ENCODE measurements at places on chromosomes 7 and 10.

DNA sequence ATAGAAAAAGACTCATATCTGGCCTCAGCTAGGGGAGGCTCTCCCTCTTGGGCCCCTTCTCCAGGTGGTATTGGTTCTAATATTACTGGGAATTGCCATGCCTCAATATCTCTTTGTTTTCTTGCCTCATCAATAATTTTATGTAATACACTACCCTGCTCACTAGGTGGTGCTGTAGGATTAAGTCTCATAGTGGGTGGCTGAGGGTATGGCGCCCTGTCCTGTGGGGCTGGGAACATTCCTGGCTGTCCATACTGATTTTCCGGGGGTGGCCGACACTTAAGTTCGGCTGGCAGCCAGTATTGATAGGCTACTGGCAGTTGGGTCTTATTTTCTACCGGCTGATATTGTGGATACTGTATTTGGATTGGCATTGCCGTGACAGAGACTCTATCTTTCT, 9.0 kb upstream of the TAS2R3 start:
- DNase-seq, result no peak

GRCh38 chr7:138370956-138371355, 89.1 kb upstream of the TRIM24 start:
- DNase-seq, result no peak

- no peak for DNase-seq
These were observed 99.6 kb downstream of the DNAH11 start for GRCh38 chr7:21642422-21642821.

- no peak for DNase-seq
These were observed 206.1 kb upstream of the CELF2 start for GRCh38 chr10:10811562-10811961.

- DNase-seq, result no peak
These were observed 3.9 kb downstream of the HMX3 start for GRCh38 chr10:123139521-123140163.

GRCh38 chr7:128136215-128136597, 104.9 kb upstream of the LEP start:
- DNase-seq, result no peak

- DNase-seq, result no peak
These were observed 143.1 kb downstream of the ARID5B start for GRCh38 chr10:62044566-62044965.

- DNase-seq, result no peak
These were observed 461.9 kb downstream of the KCNMA1 start for GRCh38 chr10:77175631-77176222.

GRCh38 chr7:37212556-37212955, 236.1 kb downstream of the ELMO1 start:
- DNase-seq, result no peak

- no peak for DNase-seq
These were observed 188.4 kb downstream of the PPP1R17 start for GRCh38 chr7:31875424-31875823.

DNA sequence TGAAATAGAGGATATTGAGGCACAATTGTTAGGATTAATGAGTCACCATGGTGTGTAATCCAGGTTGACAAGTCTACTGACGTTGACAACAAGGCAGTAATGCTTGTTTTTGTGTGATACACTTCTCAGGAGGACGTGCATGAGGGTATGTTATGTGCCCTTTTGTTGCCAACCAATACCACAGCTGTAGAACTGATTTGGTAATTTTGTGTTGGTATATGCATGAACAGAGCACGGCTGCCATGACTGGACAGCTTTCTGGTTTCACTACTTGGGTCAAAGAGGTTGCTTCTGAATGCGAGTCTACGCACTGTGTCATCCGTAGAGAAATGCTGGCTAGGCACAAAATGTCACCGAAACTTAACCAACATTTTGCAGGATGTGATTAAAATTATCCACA, 32.9 kb downstream of the PHTF2 start:
- no peak for DNase-seq

- DNase-seq, result no peak
These were observed at the start of gene AMZ1 for GRCh38 chr7:2687881-2688318. AMZ1 (plus strand) TSS chr7:2688202; CDS start chr7:2700452, 12,250 bp downstream.

GRCh38 chr7:18655506-18655905, 160.0 kb downstream of the HDAC9 start:
- DNase-seq, result no peak

DNA sequence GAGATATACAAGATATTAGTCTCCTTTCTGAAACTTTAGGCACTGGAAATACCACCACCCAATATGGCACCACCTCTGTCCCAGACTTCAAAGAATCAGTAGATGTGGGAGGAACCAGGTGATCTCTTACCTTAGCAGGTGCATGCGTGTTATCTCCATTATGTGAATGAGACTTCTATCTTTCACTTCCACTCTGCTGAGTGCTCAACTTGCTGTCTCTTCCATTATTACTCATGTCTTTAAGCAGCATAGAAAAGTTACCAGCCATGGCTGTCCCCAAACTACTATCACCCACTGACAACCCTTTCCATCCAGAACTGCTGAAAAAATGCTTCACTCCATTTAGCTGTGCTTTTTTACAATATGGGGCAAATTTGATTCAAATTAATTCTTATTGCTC, 101.5 kb upstream of the PRSS1 start:
- no peak for DNase-seq

- DNase-seq, result peak; percentile 57
These were observed 2.0 kb downstream of the SRI start for GRCh38 chr7:88217675-88218428.

DNA sequence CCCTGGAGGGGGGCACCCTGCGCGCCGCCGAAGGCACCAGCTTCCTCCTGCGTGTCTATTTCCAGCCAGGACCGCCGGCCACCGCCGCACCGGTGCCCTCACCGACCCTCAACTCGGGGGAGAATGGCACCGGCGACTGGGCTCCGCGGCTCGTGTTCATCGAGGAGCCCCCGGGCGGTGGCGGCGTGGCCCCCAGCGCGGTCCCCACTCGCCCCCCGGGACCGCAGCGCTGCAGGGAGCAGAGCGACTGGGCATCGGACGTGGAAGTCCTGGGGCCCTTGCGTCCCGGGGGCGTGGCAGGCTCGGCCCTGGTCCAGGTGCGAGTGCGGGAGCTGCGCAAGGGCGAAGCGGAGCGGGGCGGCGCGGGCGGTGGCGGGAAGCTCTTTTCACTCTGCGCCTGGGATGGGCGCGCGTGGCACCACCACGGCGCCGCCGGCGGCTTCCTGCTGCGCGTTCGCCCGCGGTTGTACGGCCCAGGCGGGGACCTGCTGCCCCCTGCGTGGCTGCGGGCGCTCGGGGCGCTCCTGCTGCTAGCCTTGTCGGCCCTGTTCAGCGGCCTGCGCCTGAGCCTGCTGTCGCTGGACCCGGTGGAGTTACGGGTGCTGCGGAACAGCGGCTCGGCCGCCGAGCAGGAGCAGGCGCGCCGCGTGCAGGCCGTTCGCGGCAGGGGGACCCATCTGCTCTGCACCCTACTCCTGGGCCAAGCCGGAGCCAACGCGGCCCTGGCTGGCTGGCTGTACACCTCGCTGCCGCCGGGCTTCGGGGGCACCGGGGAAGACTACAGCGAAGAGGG, 594 bp downstream of the CNNM1 start:
- no peak for DNase-seq

DNA sequence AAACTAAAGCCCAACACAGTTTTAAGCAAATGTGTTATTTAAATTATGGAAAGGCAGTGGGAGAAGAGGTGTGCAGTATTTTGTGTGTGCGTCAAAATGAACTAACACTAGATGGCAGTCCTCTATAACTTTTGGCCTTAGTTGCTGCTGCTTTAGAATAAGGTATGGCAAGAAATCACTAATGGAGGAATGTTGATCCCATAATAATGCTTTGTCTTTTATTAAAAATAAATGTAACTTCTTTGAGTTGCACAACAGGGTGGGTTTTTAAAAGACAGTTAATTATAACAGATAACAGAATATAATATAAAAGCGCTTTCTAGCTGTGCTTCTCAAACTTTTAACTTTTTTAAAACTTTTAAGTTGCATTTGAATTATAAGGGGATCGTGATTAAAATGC, 56.4 kb downstream of the BBS9 start:
- DNase-seq, result peak; percentile 10

DNA sequence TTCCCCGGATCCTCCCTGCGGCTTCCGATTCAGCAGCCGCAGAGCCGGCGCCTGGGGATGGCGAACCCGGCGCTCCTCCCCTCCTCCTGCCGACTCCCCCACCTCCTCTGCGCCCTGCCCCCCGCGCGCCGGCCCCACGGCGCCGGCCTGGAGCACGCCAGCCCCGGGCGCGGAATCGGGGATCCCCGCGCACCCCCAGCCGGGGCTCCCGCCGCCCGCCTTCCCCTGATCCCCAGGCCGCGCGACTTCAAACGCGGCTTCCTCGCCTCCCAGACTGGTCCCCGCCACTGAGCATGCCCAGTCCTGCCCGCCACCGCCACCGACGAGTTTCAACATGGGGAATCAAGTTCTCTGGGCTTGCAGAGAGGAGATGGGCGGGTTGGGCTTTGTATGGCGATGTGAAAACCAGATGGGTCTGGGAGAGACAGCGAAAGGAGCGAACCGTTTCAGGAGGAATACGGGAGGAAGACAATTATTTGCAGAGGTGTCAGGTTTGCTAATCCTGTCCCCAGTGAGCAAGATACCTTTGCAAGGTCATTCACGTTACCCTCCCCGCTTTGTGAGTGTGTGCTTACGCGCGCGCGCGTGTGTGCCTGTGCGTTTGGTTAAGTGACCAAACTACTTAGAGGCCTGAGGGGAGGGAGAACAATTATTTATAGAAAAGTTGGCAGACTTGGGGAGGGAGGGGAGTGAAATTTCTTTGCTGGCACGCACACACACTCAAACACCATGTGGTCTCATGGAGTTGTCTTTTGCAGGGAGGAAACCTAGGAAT, at the start of gene PANK1:
PANK1 (minus strand) TSS at position 276 of the 775 bp plus-strand sequence. CDS start 351 bp downstream, outside the sequence.
- DNase-seq, result peak; percentile 57

DNA sequence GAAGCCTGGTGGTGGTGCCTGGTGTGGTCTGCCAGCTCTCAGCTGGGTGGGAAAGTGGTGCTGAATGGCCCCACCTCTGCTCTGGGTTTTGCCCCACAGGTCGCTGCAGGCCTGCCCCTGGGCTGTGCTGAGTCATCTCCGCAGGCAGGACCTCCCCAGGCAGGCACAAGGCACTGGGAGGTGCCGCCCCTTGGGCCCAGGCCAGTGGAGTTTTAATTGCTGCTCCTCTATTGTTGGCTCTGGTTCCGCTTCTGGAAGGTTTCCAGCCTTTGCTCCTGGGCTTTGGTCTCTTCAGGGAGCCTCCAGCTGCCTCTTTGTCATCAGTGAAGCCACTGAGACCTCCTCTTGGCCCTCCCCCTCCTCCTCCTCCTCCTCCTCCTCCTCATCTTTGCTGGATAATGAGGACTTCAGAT, 180.3 kb upstream of the GRB10 start:
- DNase-seq, result no peak

DNA sequence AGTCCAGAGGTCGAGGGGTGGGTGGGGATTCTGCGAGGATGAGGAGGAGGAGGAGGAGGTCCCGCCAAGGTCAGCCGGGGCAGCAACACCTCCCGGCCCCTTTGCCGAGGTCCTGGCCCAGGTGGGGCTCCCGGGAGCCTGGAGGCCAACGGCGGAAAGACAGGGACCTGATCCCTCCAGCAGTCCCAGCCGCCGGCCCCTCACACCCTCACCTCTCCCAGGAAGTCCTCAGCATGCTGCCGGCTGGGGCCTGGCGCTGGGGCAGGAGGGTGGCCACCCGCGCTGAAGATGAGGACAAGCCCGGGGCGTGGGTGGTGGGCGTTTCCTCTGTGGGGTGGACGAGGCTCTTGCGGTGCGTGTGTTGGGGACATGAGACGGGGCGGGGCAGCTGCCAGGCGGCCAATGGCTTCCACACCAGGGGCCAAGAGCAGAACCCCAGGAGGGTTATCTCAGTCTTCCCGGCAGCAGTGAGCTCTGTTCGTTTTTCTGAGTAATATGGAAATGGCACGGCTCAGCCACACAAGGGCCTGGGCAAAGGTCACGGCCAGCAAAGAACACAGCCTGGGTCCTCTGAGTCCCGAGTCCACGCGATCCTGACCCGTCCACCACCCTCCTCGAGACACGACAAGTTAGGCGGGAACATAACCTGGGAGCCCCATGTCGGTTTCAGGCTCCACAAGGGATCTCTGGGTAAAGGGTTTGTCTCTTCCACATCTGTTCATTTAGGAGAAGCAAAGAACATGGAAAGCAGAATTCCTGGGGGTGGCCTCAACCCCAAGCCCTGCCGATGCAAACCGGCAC, 82.9 kb upstream of the PDGFA start:
- DNase-seq, result no peak

DNA sequence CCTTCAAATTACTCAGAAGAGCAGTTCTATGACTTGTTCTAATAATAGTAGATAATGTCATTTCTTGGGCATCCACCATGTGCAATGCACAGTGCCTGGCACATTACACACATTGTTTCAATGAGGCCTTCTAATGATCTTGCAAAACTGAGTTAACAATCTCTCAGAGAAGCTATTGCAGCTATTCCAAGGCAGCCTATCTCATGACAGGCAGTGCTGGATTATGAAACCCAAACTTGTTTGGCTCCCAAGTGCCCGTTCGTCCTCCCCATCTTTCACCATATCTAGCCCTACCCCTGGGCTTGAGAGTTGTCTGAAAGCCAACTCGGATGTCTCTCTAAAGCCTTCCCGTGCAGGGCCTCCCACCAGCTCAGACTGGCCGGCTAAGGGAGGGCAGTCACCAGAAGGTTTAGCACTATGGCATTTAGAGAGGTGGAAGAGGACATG, 405.1 kb downstream of the PLXNA4 start:
- no peak for DNase-seq

- DNase-seq, result no peak
These were observed 592.6 kb downstream of the REEP3 start for GRCh38 chr10:64113792-64114191.

DNA sequence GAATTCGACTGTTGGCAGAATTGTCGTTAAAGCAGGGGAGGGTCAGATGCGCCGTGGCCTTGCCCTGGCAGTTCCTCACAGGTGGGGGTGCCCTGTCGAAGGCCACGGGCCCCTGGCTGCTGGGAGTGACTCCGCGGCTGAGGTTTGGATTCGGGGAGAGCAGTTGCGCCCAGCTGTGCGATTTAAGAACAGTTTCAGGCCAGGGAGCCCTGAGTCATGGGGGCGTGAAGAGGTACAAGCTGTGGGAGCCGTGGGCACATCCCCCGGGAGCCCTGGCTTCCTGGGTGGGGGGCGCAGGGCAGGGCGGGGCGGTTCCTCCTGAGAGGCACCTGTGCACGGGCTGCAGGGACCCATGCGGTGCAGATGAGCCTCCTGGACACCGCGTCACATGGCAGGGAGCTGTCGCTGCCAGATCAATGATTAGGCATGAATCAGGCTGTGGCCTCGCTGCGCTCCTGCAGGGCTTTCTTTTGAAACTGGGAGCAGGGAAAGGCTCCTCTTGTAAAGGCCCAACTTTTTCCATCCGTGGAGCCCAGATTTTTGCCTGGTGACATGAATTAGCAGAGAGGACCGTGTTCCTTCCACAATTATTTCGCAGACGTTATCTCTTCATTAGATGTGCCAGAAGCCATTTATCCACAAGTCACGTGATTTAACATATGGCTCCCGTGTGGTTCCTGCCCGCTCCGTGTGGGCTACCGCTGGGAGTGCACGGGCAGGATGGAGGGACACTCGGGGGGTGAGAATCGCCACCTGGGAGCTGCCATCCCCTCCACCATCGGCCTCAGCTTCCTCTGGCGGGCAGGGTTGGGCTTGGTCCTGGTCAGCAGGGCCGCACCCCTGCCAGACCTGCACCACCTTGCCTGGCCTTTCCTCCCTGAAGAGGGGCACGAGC, 918 bp downstream of the PWWP2B start:
- DNase-seq, result no peak

GRCh38 chr10:17128261-17128660, 1.4 kb downstream of the CUBN start:
- no peak for DNase-seq
